ENCODE measurements at places on chromosomes 4 and X.

GRCh38 chr4:7607156-7607910, 172.6 kb upstream of the PSAPL1 start:
- peak; percentile 16 for DNase-seq

GRCh38 chr4:112321776-112322684, 24.9 kb downstream of the ALPK1 start:
- peak; percentile 60 for DNase-seq

GRCh38 chr4:90572996-90573395, 445.8 kb downstream of the CCSER1 start:
- DNase-seq: no peak

DNA sequence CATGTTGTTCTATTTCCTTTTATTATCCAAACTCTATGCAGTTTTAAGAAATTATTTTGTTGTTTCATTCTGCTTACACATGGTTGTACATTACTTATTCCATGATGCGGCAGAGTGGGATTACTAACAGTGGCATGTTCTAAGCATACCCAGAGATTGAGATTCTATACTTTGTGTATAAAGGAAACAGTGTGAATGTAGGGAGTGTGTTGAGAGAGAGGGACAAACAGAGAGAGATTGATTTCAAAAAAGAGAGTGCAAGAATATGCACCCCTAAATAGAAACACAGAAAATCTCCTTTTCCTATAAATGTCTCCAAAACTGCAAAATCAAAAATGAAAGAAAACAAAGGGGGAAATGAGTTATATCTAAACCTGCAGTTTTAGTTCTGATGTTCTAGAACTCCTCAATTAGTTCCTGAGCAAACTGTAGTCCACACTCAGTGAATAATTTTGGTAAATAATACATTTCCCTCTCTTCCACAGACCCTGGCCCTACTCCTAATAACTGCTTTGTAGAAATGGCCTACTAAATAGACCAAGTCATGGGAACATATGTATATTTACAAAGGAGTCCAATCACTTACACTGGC, 31.0 kb downstream of the SLC9B1 start:
- no peak for DNase-seq
